Activated T-cell treated with anti-CD3 and anti-CD28 coated beads, Interleukin-2, amount 50 U/mL, for 4 hours (primary cell): ENCODE measurements at places on chromosomes 12 and 14.
A peak's percentile ranks its signal among the peaks of the same experiment; 100 is the strongest.

DNA sequence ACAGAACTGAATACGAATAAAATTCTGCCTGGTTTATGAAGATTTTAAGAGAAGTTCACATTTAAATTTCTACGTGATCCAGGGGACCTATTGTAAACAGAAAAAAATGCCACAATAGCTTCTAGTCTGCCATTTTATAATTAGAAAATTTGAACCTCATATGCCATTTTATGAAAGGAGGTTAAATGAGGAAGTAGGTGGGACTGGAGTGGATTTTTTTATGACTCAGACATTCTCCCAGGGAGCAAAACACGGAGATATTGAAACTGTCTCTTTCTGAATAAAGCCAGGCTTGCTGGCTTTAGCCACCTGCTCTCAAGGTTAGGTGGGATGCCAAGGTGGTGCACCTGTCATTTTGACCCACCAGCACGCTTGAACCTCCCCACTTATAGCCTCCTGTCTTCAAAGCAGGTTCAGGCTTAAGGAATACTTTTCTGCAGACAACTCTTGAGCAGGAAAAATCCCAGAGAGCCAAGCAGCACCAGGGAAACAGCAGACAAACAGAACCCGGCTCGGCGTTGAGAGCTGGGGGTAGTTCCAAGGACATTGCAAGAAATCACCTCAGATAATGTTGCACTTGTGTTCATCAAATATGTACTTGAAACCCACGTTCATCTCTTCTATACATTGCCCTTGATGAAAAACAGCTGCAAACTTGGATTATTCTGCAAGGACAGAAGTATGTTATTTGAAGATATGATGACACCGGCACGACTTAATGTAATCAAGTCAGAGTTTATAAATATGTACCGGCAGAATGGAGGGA lies 203.7 kb downstream of the PPM1H start:
- no peak for DNase-seq

- no peak for DNase-seq
These were observed 52.4 kb upstream of the EIF5 start for GRCh38 chr14:103281496-103282231.

DNA sequence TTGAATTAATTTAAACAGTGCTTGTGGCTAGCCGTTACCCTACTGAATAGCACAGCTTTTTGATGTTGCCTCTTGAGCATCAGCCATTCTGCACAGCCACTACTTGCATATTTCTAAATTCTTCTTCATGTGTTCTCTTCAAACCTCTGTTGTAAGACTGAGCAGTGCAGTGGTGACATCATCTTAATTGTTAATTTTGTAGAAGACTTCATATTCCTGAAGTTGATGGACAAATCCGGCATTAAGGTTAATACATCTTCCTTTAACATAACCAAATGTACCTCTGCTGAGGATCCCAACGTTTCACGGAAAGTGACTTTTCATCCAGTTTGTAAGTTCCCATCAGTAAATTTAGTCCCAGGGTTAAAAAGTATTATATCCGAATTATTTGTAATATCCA lies 25.6 kb downstream of the SENP1 start:
- no peak for DNase-seq

DNA sequence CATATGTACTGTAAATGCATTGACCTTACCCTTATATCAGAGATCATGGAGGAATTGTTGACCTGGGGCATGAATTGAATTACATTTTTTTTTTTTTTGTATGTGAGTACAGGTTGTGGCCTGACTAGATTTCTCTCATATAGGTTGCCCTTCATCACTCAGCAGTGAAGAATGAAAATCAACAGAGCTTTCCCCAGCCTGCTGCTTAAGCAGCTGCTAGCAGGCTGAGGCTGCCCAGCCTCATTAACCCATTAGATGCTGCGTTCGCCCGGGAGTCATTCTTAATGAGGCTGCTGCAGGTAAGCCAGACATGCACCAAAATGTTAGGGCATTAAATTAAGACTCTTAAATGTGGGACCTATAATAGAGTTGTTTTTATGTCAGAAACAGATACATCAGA lies 236.0 kb downstream of the ETNK1 start:
- DNase-seq = no peak

- DNase-seq = no peak
These were observed 26.0 kb downstream of the PSMA3 start for GRCh38 chr14:58270628-58271027.

DNA sequence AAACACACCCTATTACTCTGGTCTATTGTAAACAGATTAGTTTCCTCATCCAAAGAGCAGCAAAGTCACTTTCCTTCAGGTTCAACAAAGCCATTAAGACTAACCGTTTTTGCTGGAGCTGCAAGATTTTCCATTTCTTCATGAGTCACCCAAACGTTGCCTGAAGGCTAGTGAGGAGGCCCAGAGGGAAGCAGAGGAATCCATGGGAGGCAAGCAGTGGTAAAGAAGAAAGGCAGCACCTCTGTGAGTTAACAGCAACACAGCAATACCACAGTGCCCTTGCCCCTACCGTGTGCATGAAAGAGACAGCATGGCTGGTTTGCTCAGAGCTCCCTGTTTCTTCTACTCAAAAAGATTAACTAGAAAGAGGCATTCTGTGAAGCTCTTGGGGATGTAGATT lies 206.3 kb downstream of the ACSS3 start:
- DNase-seq = no peak

- no peak for DNase-seq
These were observed 45.1 kb downstream of the TRAF3 start for GRCh38 chr14:102822311-102822863.

GRCh38 chr14:54450535-54450934 lies 9.4 kb upstream of the CNIH1 start:
- DNase-seq = no peak

GRCh38 chr14:105053421-105053820 lies 11.8 kb downstream of the GPR132 start:
- no peak for DNase-seq

DNA sequence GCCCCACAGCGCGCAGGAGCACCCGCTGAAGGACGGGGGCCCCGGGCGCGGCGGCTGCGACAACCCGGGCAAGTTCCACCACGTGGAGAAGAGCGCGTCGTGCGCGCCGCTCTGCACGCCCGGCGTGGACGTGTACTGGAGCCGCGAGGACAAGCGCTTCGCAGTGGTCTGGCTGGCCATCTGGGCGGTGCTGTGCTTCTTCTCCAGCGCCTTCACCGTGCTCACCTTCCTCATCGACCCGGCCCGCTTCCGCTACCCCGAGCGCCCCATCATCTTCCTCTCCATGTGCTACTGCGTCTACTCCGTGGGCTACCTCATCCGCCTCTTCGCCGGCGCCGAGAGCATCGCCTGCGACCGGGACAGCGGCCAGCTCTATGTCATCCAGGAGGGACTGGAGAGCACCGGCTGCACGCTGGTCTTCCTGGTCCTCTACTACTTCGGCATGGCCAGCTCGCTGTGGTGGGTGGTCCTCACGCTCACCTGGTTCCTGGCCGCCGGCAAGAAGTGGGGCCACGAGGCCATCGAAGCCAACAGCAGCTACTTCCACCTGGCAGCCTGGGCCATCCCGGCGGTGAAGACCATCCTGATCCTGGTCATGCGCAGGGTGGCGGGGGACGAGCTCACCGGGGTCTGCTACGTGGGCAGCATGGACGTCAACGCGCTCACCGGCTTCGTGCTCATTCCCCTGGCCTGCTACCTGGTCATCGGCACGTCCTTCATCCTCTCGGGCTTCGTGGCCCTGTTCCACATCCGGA lies 1.4 kb downstream of the FZD10 start:
- no peak for DNase-seq

DNA sequence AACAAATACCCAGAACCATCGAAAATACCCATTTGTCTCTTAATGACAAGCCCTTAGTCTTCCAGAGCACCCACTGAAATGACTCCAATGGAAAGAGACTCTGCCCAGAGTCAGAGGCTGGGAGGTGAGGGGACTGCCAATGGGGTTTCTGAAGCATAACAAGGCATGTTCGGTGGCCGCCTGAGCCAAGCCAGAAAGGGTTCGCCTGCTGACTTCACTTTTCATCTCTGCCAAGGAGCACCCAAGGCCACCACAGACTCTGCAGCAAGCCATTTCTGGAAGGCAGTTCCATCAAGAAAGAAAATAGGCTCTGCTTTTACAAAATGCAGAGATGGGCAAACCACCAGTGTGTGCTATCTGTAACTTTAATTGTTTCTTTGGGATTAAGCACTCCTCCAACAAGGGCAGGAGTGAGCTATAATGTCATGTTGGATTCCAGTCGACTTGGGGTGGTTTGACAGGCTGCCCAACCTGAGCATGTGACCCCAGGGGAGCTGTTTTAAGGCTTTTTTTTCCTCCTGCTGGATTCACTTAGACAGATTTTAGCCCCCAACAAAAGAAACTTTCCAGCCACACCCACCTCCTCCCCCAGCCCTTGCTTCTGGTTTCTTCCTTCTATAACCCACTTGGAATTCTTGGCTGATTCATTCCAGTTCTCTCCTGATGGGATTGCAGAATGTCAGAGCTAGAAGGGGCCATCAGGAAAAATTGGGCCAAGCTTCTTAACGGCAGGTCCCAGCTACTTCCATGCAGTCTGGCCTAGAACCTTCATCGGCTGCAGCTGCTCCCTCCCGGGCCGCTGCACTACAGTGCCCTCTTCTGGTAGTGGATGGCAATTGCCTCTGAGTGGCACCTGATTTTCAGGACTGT lies 24.1 kb downstream of the CKAP4 start:
- peak; percentile 65 for DNase-seq

DNA sequence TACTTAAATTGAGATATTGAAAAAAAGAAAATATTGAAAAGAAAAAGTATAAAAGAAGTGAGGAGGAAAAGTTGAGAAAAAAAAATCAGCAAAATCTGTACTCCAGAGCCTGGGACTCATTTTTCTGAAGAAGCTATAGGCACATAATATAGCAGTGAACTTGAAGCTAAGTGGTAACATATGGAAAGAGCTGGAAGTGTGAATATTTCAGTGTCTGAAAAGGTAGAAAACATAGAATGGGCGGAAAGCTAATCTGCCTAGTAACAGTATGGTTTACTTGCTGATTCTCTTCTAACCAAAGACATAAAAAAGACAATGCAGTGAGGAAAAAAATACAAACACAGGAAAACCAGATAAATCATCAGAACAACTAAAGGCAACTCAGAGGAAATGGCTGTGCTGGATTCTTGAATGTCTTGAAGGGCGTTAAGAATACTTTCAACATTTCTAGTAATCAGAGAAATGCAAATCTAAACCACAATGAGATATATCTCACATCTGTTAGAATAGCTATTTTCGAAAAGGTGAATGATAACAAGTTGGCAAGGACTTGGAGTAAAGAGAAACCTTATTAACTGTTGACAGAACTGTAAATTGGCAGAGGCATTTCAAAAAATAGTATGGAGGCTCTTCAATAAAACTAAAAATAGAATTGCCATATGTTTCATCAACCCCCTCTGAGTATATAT lies 784.6 kb downstream of the LRFN5 start:
- no peak for DNase-seq

GRCh38 chr14:94601884-94602391 lies 10.3 kb upstream of the SERPINA3 start:
- no peak for DNase-seq

DNA sequence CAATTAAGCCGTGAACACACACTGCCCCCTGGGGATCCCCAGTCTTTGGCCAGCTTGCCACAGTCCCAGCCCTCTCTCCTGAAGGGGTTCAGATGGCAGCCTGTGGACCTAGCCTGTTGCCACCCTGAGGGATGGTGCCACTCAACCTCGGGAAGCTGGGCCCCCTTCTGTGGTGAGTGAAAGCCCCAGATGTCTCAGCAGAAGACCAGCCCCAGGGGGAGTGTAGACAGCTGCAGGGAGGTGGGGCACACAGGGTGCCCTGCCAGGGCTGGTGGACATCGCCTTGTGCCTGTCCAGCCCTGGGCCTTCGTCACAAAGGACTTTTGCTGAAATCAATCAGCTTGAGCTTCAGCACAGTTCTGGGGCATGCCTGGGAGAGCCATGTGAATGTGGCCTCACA lies 32.4 kb downstream of the C14orf132 start:
- no peak for DNase-seq

DNA sequence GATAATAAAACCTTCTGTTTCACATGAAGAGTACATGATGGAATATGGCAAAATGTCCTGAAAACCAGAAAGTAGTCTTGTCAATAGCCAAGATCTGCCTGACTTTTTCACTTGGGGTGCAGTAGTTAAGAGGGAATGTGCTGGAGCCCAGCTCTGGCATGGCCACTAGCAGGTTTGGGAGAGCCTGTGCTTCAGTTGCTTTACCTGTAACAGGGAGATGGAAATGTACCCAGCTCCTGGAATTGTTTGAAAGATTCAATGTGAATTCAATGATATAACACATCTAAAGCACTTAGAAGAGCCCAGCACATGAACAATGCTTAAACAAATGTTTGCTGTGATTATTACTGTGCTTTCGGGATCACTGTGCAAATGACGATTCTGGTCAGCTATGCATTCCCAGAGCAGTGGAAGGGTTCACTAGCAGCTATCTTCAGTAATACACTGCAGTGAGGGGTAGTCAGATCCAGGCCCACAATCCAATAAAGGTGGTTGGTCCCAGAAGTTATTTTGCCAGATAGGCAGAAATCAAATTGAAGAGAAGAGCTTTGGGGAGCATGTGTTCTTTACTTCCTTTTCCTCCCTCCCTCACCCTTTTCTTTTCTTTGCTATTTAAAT lies 224.9 kb downstream of the APAF1 start:
- no peak for DNase-seq

DNA sequence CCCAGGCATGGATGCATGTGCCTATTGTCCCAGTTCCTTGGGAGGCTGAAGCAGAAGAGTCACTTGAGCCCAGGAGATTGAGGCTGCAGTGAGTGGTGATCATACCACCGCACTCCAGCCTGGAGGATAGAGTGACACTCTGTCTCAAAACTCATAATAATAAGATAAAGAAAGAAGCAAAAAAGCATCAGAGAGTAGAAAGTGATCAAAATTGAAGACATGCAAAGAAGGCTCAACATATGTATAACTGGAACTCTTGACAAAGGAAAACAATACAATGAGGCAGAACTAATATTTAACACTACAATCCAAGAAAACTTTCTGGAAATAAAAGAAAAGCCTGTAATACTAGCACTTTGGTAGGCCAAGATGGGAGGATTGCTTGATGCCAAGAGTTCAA lies 48.3 kb upstream of the COCH start:
- no peak for DNase-seq

DNA sequence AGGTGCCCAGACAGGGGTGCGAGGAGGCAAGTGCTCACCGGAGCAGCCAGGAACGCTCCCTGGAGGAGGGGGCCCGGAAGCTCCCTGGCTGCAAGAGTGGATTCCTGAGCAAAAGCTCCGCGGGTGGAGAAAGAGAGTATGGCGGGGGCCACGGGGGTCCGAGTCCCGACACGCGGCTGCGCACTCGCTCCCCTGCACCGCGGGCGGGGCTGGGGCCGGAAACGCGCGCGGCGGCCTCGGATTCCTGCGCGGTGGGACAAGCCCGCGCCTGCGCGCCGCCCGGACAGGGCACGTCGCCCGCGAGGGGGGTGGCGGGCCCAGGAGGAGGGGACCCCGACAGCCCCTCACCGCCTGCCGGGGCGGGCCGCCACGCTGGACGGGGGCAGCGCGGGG lies 27.8 kb upstream of the GPR132 start:
- peak; percentile 55 for DNase-seq

- no peak for DNase-seq
These were observed 10.4 kb downstream of the DCTN2 start for GRCh38 chr12:57536597-57536942.
